ENCODE measurements at places on chromosomes 7 and 10.
A peak's percentile ranks its signal among the peaks of the same experiment; 100 is the strongest.

DNA sequence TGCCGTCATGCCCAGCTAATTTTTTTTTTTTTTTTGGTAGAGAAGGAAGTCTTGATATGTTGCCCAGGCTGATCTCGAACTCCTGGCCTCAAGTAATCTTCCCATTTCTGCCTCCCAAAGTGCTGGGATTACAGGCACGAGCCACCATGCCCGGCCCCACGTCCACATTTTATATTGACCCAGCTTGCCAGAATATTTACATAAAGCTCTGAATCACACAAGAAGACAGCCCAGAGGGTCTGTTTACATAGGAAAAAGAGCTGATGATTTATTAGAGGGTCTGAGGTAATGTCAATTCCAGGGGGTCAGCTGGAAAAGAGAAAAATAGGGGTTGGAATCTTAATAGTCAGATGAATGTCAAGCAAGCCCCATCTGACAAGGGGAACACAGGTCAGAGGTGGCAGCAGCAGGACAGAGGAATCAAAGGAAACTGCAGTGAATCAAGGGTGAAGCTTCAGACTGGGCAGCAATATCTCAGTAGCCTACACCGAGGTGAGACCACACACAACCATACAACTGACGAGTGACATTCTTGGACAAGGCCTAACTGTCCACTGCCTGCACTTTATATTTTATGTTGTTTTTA lies 15.8 kb upstream of the SLF2 start:
- DNase-seq, result no peak

DNA sequence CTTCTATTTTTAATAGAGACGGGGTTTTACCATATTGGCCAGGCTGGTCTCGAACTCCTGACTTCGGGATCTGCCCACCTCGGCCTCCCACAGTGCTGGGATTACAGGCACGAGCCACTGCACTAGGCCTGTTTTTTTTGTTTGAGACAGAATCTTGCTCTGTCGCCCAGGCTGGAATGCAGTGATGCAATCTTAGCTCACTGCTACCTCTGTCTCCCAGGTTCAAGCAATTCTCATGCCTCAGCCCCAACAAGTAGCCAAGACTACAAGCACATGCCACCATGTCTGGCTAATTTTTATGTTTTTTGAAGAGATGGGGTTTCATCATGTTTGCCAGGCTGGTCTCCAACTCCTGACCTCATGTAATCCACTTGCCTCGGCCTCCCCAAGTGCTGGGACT lies 73.7 kb downstream of the TYW1B start:
- DNase-seq, result no peak

- no peak for DNase-seq
Observed at GRCh38 chr7:127629268-127629854, 11.4 kb upstream of the PAX4 start.

- DNase-seq, result no peak
Observed at GRCh38 chr10:114157912-114158311, 16.1 kb downstream of the CCDC186 start.

DNA sequence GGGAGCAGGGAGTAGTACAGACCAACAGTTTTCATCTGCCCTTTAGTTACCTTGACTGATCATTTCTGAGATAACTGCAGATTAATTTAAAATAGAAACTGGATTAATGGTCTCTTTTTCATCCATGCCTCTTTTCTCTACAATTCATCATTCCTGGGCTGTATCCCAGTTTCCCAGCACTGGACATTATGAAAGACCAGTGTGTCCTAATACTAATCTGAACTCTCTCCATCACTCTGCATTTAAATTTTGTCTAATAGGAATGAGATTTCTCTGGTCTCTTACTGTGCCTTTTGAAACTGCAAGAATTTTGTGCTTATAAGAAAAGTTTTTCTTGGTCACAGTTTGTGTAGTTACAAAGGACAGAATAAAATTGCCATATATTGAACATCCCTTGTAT lies 12.7 kb downstream of the PLEKHA8 start:
- DNase-seq, result no peak

- DNase-seq, result no peak
Observed at GRCh38 chr10:71438761-71439160, 42.0 kb downstream of the CDH23 start.

- DNase-seq, result no peak
Observed at GRCh38 chr10:59079386-59080226, 96.8 kb upstream of the PHYHIPL start.

GRCh38 chr10:50600286-50600685 lies 23.5 kb downstream of the SGMS1 start:
- no peak for DNase-seq

DNA sequence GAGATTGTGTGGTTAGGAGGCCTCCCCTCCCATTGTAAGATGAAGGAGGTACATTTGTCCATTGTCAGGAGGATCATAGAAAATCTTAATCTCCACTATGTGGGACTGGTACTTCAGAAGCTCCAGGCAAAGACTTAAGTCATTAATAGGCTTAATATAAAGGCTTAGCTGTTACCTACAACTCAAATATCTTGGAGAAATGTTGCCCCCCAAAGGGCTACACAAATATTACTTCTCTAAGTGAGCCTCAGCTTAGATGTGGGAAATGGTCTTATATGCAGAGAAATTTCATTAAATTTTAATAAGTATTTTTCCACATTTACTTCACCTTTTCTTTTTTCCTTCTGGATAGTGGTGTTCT lies 27.2 kb downstream of the TAS2R41 start:
- no peak for DNase-seq

DNA sequence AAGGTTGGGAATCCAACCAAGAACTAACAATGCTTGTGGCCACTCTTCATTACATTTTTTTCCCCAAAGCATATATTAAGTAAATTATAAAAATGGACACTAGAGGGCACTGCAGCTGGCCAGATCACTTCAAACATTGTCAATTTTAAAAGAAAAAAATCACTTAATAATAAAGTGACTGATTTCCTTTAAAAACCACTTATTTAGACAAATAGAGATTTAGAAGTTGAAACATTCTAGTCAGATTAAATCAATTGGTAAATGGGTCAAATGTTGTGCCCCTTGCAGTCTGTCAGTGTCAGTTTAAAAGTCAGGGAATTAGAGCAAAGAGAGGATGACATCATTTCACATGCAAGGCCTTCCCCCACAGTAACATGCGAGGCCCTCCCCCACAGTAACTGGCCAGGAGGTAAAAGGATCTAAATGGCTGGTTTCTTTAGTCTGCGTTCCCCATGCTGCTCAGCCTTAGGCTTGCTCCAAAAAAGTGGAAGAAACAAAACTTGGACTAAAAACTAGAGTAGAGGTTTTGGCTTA lies 177.9 kb downstream of the SKAP2 start:
- DNase-seq, result no peak

DNA sequence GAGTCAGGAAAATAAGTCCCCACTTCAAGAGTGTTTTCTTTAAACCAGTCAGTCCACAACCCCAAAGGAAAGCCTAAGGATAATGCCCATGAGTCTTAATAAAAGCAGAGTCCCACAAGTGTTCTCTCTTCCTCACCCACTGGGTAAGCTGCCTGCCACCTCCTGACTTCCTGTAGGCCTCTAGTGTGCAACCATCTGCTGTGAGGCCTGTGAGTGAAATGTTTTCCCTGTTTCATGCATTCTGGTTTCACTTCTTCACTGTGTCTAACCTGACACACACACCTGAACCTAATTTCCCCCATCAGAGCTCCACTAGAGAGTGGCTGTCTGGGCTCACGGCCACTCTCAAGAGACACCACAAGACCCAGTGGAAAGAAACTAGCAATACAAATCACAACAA lies 38.9 kb upstream of the GDF10 start:
- peak; percentile 9 for DNase-seq

GRCh38 chr10:104340641-104341040 lies 2.4 kb upstream of the ITPRIP start:
- peak; percentile 3 for DNase-seq

DNA sequence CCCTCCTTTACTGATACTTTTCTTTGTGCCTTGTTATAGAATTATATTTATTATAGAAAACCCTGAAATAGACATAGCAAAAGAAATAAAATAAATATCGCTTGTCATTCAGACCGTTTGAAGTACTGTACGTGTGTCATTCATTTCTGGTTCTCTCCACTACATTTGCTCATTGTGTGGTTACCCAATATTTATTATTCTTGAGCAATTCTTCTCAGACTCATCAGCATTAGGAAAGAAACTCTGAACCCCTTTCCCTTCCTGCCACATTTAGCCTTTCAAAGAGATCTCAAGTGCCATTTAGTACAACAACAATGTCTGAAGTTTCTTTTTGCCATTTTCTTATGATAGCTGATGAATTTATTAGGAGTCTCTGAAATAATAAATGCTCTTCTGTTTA lies 154.1 kb downstream of the KIAA1217 start:
- no peak for DNase-seq

GRCh38 chr10:69359148-69359547 lies 57.6 kb downstream of the TACR2 start:
- no peak for DNase-seq

- no peak for DNase-seq
Observed at GRCh38 chr7:70694434-70694970, 437.4 kb upstream of the GALNT17 start.

DNA sequence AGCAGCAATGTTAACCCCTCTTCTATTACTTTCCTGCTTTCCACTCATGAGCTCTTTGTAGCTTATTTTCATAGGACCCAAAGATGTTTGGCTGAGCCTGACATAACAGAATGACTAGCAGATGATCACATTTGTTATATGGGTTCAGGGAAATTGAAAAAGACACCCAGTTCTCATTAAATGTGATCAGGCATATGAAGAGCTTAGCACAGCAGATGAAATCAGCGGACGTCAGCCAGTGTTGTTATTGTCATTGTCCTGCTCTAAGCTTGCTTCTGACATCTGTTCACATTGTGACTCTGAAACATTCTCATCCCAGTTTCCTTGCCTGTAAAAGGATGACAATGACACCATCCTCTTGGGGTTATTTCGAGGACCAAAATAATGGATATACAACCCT lies 43.5 kb downstream of the FAM241B start:
- no peak for DNase-seq

GRCh38 chr7:23216021-23216420 lies 30.6 kb upstream of the GPNMB start:
- no peak for DNase-seq

- no peak for DNase-seq
Observed at GRCh38 chr7:151644554-151644953, 124.9 kb upstream of the RHEB start.

DNA sequence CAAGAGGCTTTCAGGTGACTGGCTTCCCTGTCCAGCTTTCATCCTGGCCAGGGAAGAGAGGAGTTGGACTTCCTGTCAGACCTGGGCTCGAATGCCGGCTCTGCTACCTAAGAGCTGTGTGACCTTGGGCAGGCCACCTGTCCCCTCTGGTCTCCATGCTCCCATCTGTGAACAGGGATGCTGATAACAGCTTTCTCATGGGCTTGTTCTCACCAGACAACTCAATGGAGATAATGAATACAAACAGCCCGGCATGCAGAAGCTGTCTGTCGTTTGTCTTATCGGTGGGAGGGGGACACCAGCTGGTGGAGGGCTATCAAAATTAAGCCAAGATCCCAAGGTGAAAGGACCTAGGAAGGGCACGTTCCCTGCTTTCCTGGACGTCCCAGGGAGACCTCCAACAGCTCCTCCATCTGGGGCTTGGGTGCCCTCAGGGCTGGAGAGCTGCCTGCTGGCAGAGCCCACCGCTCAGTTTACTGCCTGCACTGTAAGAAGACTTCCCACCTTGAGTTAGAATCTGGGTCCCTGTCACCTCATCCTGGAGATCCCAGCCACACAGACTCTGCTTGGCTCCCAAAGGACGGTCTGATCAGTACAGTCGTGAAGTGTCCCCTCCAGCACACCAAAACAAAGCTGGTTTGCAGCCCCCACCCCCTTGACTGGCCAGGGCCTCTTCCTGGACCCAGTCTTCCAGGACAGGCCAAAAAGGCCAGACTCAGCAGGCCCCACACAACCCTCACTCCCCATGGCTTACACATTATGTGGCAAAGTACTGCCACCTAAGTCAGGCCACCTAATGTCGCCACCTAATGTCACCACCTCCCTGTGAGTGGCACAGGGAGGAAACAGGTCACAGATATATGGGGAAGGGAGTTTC lies 40.9 kb downstream of the PPIF start:
- DNase-seq, result no peak

DNA sequence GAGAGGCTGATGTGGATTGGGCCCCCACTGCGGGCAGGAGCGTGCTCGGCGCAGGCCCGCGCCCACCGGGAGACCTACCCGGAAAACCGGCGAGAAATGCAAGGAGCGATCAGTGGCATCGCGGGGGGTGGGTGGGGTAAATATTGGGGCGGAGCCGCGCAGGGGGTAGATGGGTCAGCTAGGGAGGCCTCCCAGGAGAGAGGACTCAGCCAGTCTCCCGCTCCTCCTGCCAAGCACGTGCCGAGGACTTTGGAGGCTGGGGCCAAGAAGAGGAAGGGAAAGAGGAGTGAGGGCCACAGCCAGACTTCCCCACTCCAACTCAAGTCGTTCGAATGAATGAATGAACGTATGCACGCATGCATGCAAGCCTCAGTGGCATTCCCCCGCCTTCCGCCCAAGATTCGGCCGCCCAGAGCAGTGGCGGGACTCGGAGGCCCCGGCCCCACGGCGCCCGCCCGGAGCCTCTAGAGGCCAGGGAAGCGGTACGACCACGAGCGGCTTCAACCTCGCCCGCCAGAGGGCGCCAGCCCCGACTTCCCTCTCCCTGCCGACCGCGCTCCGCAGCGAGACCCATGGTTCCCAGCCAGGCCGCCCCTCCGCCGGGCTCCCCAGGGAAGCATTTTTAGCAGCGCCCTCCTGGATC lies 3.6 kb downstream of the NPM3 start:
- DNase-seq, result peak; percentile 75

- DNase-seq, result no peak
Observed at GRCh38 chr10:108439397-108439796, 1274.9 kb upstream of the SORCS1 start.

GRCh38 chr7:36132012-36132411 lies 21.0 kb upstream of the EEPD1 start:
- DNase-seq, result no peak

GRCh38 chr7:39465055-39465929 lies 100.9 kb upstream of the YAE1 start:
- DNase-seq, result peak; percentile 14

DNA sequence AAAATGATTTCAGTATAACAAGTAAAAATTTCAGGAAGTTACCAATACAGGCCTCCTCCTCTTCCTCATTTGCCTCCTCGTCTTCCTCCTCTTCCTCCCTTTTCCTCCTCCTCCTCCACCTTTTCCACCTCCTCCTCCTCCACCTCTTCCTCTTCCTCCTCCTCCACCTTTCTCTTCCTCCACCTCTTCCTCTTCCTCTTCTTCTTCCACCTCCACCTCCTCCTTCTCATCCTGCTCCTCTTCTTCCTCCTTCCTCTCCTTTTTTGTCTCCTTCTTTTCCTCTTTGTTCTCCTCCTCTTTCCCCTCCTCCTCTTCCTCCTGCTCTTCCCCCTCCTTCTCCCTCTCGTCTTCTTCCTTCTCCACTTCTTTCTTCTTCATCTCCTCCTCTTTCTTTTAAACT lies 94.4 kb upstream of the SFMBT2 start:
- DNase-seq, result no peak

- no peak for DNase-seq
Observed at GRCh38 chr7:4556868-4557793, 125.0 kb upstream of the FOXK1 start.

GRCh38 chr7:81810476-81811155 lies 40.8 kb upstream of the HGF start:
- no peak for DNase-seq

GRCh38 chr10:73649876-73650536 lies 5.8 kb downstream of the SYNPO2L start:
- DNase-seq, result no peak

GRCh38 chr7:76272851-76273497 lies 29.5 kb upstream of the HSPB1 start:
- DNase-seq, result no peak
